Stromal cell of bone marrow (primary cell): ENCODE measurements at places on chromosomes 13 and 19.

GRCh38 chr13:106349080-106349931, 186.2 kb downstream of the EFNB2 start:
- no peak for DNase-seq

DNA sequence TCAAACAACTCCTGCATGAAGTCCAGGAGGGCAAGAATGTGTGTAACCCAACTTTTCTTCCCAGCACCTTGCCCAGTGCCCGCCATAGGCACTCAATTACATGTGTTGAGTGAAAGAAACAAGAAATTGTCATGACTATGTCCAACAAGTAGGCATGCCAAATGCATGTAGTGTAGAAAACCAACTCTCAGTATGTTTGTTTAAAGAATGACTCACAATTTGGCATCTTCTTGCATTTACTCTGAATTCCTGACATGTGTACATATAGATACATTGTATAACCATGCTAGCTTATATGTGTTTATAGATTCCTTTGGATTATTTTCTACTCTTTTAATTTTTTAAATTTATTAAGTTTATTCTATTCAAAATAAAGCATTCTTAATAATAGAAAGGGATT, 305.0 kb downstream of the EFNB2 start:
- no peak for DNase-seq

- DNase-seq, result no peak
Observed at GRCh38 chr19:17078920-17079709, 3.5 kb downstream of the MYO9B start.

DNA sequence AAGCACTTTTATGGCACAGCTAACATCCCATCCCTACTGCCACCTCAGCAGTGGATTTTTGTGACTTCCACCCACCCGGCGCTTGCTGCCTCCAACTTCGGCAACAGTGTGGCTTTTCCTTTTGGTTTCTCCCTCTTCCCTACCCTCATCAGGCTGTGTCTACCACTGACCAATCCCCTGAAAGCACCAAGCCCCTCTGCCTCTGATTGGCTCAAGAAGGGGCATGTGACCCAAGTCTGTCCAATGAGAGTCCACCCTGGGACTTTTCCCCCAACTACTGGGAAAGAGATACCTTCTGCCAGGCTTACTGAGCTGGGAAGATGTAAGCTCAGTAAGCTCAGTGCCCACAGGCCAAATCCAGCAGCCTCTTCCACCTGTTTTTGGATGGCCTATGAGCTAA, 5.8 kb downstream of the SMIM7 start:
- DNase-seq, result no peak

DNA sequence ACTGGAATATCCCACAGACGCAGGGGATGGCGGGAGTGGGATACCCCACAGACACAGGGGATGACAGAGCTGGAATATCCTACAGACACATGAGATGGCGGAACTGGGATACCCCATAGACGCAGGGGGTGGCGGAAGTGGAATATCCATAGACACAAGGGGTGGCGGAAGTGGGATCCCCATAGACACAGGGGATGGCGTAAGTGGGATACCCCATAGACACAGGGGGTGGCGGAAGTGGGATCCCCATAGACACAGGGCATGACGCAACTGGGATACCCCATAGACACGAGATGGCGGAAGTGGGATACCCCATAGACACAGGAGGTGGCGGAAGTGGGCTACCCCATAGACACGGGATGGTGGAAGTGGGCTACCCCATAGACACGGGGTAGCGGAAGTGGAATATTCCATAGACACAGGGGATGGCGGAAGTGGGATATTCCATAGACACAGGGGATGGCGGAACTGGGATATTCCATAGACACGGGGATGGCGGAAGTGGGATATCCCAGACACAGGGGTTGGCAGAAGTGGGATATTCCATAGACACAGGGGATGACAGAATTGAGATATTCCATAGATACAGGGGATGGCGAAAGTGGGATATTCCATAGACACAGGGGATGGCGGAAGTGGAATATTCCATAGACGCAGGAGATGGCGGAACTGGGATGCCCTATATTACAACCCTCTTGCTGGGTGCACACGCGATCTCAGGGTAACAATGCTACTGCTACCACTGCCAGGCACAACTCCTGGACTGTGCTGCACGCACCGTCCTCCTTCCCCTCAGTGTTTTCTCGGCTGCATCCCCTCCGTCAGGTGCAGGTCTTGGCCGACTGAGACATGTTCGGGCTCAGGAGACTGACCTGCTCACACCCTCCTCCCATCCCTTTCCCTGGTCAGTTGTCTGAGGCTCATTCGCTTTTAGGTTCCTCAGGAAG, 28.1 kb downstream of the ZNF787 start:
- no peak for DNase-seq

DNA sequence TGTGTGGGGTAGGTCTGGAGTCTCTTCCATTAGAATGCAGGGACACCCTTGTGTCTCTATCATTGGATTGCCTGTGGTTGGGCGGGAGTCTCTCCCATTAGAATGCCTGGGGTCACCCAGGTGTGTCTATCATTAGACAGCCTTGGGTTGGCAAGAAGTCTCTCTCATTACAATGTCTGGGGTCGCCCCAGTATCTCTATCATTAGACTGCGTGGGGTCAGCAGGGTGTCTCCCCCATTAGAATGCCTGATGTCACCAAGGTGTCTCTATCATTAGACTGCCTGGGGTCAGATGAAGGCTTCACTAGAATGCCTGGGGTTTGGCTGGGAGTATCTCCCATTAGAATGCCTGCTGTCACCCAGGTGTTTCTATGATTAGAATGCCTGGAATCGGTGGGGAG, 1539.0 kb downstream of the UQCRFS1 start:
- no peak for DNase-seq

DNA sequence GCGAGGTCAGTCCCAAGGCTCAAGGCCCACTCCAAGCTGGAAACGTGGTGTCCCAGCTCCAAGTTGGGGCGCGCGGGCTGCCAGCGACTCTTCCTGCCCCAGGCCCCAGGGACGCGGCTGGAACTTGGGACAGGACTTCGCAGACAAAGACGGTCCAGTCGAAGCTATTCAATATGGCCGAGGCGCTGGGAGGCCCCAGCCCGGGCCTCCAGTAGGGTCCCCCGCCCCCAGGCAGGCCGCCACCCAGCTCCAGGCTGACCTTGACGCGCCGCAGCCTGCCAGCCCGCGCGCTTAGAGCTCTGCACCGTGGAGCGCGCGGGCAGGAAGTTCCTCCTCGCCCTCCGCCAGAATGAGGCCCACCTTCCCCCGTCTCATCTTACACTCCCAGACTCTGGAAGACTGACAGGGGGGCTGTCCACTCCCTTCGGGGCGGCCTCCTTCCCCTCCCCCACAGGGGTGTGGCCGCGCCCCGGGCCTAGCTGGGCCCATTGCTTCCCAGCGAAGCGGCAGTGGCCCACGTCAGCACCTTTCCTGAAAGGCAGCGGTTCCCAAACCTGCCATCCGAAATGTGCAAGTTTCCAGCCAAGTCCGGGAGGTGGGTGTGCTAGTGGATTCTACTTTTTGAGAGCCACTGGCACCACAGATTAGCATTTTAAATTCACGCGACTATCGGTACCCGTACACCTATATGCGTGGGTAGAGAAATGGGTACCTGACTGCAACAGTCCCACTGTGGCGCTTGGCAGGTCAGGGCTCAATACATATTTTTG, at the start of gene CCDC8:
CCDC8 (minus strand) TSS at position 303 of the 770 bp plus-strand sequence. CDS start 754 bp downstream, outside the sequence.
- peak; percentile 70 for DNase-seq

- no peak for DNase-seq
Observed at GRCh38 chr19:19487077-19487949, 28.0 kb downstream of the TSSK6 start.

DNA sequence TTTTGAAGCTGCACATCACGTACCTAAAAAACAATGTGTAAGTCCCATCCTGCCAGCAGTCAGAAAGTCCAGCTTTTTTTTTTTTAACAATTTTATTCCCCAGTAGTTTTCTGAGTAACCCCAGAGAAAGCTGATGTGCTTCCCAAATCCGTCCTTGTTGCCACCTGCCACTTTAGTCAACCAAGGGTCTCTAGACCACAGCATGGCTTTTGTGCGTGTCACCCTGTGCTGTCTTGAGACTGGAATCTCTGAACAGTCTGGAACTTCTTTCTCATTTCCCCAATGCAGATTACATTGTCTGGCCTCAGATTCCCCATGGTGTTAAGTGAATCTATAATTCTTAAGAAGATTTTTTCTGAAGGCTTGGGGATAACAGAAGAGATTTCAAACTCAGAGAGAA, 289.2 kb upstream of the KLF12 start:
- no peak for DNase-seq

DNA sequence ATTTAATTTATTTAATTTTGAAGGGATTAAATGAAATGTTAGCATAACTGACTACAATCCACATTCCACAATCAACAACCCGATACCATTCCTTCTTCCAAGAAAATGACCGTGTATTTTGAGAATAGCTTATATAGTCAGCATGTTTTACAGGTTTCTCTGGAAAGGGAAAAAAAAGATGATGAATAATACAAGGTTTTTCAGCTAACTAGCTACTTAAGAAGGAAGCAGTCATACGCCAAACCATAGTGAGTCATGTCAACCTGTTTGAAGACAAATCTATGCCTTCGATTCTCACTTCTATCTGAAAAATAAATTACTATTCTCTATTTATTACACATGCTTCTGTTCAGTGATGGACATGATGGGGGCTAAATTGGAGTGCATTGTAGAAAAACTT, 258.6 kb downstream of the EFNB2 start:
- no peak for DNase-seq

GRCh38 chr13:22549126-22549525, 631.7 kb upstream of the SGCG start:
- no peak for DNase-seq

- DNase-seq, result no peak
Observed at GRCh38 chr13:76936763-76937162, 11.5 kb upstream of the ACOD1 start.

DNA sequence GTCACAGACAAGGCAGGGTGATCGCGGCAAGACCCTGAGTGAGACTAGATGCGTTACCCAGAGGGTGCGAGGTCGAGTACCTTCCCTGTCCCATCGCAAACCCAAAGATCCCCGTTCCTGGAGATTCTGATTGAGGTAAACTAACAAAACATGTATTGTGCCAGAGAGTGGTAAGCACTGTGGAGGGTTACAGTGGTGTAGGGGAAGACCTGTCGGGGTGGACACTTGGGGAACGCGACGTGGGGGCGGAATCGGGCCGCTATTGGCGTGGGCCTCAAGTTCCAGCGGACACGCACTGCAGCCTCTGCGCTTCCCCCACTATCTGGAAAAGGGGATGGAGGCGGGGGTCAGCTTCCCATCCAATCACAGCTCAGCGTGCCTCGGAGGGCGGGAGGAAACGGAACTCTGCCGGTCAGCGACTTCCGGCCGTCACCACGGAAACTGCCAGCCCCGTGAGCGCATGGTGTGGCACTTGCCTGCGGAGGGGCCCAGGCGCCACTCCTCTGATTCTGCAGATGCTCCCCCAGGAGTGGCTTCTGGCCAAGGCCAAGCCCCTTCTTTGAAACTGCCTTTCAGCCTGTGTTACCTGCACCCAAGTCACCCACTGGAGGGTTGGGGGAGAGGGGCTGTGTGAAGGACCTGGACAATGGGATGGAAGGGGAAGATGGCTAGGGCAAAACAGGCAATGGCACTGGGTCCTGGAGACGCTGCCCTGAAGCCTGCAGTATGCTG, 1.0 kb upstream of the UBE2M start:
- peak; percentile 86 for DNase-seq

DNA sequence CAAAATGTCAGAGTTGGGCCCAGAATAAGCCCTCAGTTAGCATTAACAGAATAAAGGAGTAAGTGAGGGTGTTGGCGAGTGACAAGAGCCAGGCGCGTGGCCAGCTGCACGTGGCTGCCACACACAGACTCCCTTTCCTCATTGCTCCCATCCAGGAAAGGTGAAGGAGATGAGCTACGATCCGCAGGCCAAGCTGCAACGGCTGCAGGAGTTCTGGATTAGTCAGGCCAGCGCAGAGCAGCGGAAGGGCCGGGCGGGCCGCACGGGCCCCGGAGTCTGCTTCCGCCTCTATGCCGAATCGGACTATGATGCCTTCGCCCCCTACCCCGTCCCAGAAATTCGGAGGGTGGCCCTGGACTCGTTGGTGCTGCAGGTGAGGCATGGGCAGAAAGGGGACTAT, 13.2 kb downstream of the DHX34 start:
- DNase-seq, result no peak

DNA sequence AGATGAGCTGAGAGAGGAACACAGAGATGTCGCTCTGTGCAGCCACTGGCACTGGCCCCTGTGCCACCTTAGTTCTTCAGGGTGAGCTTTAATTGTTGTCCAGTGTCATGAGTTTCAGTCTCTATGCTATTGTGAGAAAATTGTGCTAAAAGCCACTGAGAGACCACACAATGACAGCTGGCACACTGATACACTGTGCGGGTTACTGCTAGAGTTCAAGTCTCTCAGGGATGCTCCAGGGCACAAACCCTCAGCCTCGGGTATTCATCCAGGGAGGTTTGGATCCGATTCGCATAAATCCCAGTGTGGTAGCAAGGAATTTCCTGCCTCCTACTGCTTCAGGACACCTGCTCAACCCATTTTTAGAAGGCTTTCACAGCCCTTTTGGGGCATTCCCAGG, 68.1 kb upstream of the EDNRB start:
- DNase-seq, result no peak

- no peak for DNase-seq
Observed at GRCh38 chr13:104074326-104074725, 1008.1 kb upstream of the SLC10A2 start.

- DNase-seq, result no peak
Observed at GRCh38 chr13:104833221-104833620, 1702.2 kb downstream of the EFNB2 start.

GRCh38 chr19:52453324-52454094, at the start of gene ZNF578:
Gene ZNF578 (plus strand): TSS chr19:52453553. CDS start chr19:52501846, 48,293 bp downstream.
- peak; percentile 72 for DNase-seq

- no peak for DNase-seq
Observed at GRCh38 chr19:56271151-56271550, 1.4 kb upstream of the EDDM13 start.

DNA sequence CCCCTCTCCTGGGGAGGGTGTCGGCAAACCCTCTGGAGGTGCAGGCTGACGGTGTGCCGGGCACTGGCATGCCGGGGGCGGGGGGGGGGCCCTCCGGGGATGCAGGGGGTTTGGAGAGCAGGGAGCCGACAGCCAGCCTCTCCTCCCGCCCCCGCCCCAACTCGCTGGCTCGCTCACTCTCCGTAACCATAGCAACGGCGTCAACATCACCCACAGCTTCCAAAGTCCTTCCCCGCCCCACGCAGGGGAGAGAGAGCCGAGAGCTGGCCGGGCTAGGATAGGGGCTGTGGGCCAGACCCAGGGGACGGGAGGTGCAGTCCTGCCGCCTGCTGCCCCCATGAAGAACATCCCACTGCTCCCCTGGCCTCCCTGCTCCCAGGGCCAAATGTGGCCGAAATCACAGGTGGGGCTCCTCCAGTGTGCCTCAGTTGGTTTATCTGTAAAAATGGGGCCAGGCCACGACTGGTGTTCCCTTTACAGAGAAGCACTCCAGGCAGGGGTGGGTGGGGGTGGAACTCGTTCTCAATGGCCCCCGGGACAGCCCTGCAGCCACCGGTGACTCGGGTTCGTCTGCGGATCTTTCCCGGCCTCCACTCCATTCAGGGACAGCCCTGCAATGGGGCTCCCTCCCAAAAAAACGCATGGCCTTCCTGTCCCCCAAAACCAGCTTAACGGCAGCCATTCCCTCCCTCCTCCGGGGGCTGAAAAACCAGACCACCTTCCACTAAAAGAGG, 3.2 kb downstream of the KLF16 start:
- peak; percentile 64 for DNase-seq
